EL (cell line): ENCODE measurements at places on chromosomes 16 and 17.

- DNase-seq, result peak; percentile 66
Measured at GRCh38 chr17:17853811-17854447, 17.1 kb upstream of the SREBF1 start.

- DNase-seq, result no peak
Measured at GRCh38 chr17:9936095-9936494, 31.0 kb upstream of the RCVRN start.

DNA sequence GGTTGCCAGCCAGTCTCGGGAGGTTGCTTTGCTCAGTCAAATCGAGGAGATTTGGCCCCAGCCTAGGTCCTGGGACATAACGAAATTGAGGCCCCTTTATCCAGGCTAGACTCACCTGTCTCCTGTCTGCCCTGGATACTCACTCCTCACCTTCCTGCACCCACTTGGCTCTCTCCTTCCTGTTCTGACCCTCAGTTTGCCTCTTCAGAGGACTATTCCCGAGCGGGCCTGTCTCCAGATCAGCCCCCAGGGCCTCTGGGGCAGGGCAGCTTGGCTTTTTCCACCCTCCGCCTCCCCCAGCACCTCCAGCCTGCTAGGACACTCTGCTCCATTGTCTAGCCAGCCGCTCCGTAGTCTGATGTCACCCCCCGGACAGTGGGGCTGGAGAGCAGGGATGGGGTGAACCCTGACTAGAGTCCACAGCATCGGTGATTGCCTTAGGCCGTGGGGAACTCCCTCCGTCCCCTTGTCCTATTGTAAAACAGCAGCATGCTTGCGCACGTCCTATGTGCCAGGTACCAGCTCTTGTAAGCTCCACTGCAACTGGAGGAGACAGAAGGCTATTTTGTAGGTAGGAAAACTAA lies 8.8 kb downstream of the WFIKKN2 start:
- DNase-seq, result no peak

DNA sequence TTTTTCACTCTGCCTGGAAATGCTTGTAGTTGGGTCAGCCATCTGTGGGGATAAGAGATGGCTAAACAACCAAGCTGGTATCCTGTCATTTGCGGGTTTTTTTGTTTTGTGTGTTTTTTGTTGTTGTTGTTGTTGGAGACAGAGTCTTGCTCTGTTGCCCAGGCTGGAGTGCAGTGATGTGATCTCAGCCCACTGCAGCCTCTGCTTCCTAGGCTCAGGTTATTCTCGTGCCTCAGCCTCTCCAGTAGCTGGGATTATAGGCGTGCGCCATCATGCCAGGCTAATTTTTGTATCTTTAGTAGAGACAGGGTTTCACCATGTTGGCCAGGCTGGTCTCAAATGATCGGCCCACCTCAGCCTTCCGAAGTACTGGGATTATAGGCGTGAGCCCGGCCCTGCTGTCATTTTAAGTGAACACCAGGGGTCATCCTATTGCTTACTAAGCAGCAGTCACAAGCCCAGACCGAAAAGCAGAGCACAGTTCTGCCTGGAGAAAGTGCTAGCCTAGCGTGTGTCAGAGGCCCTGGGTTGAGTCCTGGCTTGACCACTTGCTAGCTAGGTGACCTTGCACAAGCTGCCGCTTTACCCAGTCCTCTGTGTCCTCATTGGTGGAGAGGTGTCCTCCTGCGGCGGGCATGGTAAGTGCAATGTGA lies 4.6 kb downstream of the SMCR8 start:
- DNase-seq, result peak; percentile 51

DNA sequence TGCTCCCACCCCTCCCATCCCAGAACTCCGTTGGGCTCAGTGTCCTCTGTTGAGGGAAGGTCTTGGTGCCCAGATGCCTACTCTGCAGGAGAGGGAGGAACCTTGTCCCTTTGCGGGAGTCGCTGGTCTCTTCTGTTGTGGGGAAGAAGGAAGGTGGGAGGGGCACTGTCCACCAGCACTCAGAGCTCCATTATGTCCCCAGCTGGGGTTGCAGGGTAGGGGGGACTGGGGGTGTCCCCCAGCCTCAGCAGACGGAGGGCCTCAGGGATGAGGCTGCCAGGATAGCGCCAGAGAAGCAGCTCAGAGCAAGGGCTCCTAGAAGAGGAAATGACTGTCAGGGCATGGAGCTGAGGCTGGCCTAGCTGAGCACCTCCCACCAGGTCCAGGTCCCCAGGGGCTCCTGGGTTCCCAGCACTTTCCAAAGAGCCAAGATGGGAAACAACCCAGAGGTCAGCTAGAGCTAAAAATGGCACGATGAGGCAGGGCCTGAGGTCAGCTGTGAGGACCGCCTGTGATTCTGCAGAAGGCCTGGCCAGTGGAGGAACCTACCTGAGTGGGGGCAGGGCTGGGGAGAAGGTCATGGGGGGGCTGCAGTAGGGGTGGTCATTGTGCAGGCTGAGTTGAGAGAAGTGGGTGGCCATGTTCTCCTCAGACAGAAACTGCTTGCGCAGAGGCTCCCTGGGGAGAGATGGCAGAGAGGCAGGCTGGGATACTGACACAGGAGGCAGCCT lies 893 bp downstream of the HCFC1R1 start:
- DNase-seq, result peak; percentile 61

DNA sequence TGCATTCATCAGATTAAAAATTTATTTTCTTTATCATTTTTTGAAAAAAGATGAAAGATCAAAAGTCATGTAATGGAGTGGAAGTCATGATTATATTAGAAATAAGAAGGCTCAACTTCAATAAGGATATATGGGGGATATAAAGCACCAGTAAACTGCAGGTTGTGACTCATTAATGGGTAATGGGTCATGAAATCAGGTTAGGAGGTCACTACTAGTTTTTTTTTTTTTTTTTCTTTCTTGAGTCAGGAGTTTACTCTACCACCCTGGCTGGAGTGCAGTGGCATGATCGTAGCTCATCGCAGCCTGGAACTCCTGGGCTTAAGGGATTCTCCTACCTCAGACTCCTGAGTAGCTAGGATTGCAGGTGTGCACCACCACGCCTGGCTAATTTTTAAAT lies 14.3 kb downstream of the EFCAB13 start:
- DNase-seq, result no peak

DNA sequence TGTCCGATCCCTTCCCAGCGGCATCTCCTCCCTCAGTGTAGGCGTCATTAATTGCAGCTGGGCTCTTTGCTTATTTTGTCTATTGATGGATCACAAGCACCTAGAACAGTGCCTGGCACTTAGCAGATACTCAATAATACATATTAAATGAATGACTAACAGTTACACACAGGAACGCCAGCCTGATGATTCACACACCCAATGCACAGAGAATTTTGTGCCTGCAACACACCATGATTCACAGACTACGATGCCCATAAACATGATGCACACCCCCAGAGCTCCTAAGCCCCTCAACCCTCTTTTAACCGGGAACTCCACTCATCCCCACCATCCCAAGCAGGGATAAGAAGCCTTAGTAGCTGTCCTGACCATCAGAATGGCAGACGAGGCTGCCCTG lies 66.6 kb upstream of the TMEM97 start:
- DNase-seq, result peak; percentile 86

GRCh38 chr16:67928561-67929364 lies 2.9 kb downstream of the CTRL start:
- peak; percentile 62 for DNase-seq

- no peak for DNase-seq
Measured at GRCh38 chr17:12789075-12789480, 220 bp upstream of the ARHGAP44 start.

GRCh38 chr17:79010304-79010646 lies 711 bp upstream of the CANT1 start:
- no peak for DNase-seq

DNA sequence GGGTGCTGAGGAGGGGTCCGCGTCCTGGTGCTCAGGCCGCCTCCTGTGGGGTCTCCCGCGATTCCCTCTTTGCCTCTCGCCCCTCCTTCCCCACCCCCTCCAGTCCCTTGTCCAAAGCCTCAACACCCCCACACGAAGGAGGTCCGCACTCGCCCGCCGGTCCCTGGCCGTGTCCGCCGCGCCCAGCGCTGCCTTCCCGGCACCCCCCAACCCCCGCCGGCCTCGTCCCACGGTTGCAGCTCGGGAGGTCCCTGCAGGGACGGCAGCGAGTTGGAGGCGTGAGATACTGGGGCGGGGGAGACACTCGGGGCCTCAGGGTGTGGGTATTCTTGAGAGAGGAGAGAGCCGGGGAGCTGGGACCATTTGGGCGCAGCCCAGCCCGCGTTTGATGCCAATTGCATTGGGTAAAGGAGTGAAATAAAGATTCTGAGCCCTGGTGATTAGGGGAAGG lies 468 bp downstream of the FLYWCH2 start:
- peak; percentile 18 for DNase-seq
